ENCODE measurements at places on chromosomes 5 and 9. TPM values are rescaled to one million over a fixed set of nuclear protein-coding genes. Genes with fewer than 3 reads are reported as not detected.

- no peaks in the 10 kb centered on the region for H3K4me1 ChIP-seq
- no peaks in the 10 kb centered on the region for H3K36me3 ChIP-seq
- H3K4me3 ChIP-seq = no peak overlapping the region
- DNase-seq = peak; percentile 1
- no peak overlapping the region for H3K27ac ChIP-seq
These were observed 1.2 kb upstream of the PCSK1 start for GRCh38 chr5:96434201-96434645.

GRCh38 chr5:149005077-149005892, 57.6 kb downstream of the SH3TC2 start:
- no peaks in the 10 kb centered on the region for H3K4me1 ChIP-seq
- no peaks in the 10 kb centered on the region for H3K27me3 ChIP-seq
- H3K4me3 ChIP-seq = no peak overlapping the region
- DNase-seq = no peak

- H3K27ac ChIP-seq = no peak overlapping the region
- H3K4me3 ChIP-seq = no peak overlapping the region
- H3K27me3 ChIP-seq = peaks cover 23% of the 10 kb centered on the region
- no peaks in the 10 kb centered on the region for H3K4me1 ChIP-seq
These were observed 86.3 kb downstream of the S1PR3 start for GRCh38 chr9:89077519-89077918.

Gene FLT4
- 8.6 TPM for total RNA-seq

Gene CSF1R
- 0.55 TPM for total RNA-seq

Gene FOXD4L5
- not detected for total RNA-seq
